ENCODE measurements at places on chromosomes 1 and 21.

DNA sequence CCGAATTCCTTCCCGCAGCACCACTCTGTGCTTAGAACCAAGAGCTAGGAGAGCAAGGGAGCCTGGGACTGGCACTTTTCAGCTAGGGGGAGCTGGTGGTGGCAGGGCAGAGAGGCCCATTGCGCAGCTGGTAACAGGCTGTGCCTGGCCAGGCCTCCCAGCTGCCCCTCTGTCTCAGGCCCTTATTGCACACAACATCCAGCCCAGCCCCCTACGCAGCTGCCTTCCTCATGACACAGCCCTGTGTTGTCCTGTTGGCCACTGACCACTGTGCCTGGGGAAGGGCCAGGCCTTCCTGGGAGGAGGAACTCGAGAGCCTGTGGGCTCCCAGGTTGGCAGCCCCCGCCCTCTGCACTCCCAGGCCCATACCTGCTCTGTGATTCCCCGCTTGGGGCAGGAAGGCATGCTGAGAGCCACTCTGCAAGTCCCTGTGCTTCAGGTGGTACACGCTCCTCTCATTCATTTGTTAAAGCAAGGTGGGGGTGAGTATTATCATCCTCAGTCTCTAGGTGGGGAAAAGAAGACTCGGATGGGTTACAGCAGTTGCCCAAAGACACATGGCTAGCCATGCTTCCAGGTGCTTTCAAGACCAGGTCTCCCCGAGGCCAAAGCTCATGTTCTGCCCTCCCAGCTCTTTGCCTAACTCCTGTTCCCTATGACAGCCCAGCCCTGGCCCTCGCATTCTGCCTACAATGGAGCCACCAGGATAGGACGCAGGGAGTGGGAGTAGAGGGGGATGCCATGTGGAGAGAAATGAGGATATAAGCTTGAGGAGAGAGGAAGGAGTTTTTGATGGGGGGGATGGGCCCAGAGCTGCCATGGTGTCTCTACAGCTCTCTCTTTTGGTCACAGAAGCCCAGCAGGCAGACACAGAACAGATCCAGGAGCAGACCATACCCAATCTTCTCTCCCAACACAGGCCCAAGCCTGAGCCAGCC, 81.8 kb downstream of the TMEM53 start:
- DNase-seq, result no peak

GRCh38 chr1:15132965-15133364, 20.6 kb upstream of the TMEM51 start:
- no peak for DNase-seq

- DNase-seq, result no peak
These were observed 229.1 kb downstream of the SETD4 start for GRCh38 chr21:35831230-35831629.

GRCh38 chr1:211009944-211010343, 124.0 kb downstream of the KCNH1 start:
- DNase-seq, result no peak
